Glutamatergic neuron (in vitro differentiated cells): ENCODE measurements at places on chromosomes 11 and 22. TPM values are rescaled to one million over a fixed set of nuclear protein-coding genes. Genes with fewer than 3 reads are reported as not detected.

GRCh38 chr11:70046089-70046488 lies 32.0 kb upstream of the ANO1 start:
- H3K4me3 ChIP-seq = no peak overlapping the region
- H3K27ac ChIP-seq = no peak overlapping the region
- DNase-seq = no peak
- H3K36me3 ChIP-seq = peaks cover 15% of the 10 kb centered on the region
- H3K4me1 ChIP-seq = no peaks in the 10 kb centered on the region

- no peaks in the 10 kb centered on the region for H3K36me3 ChIP-seq
- no peak within 1 kb of the TSS for H3K27ac ChIP-seq
- no peaks in the 10 kb centered on the region for H3K4me1 ChIP-seq
- H3K4me3 ChIP-seq = peak within 1 kb of the TSS; percentile 88
- H3K27me3 ChIP-seq = peaks cover 4% of the 10 kb centered on the region
Observed at GRCh38 chr22:50250555-50251476, at the start of gene HDAC10. Gene HDAC10 (minus strand): TSS chr22:50251265. CDS start chr22:50251032, 233 bp downstream.

Gene AQP11
- total RNA-seq = 2.0 TPM

Gene ACR
- total RNA-seq = not detected

Gene TBX1
- total RNA-seq = 2.4 TPM
